Endothelial cell (in vitro differentiated cells): ENCODE measurements at places on chromosomes 7 and 10. TPM values are rescaled to one million over a fixed set of nuclear protein-coding genes. Genes with fewer than 3 reads are reported as not detected.

- no peak overlapping the region for H3K4me3 ChIP-seq
- peaks cover 53% of the 10 kb centered on the region for H3K36me3 ChIP-seq
- no peaks in the 10 kb centered on the region for H3K27me3 ChIP-seq
- no peak overlapping the region for H3K27ac ChIP-seq
- DNase-seq: no peak
Observed at GRCh38 chr7:23616593-23616992, 19.4 kb downstream of the CCDC126 start.

DNA sequence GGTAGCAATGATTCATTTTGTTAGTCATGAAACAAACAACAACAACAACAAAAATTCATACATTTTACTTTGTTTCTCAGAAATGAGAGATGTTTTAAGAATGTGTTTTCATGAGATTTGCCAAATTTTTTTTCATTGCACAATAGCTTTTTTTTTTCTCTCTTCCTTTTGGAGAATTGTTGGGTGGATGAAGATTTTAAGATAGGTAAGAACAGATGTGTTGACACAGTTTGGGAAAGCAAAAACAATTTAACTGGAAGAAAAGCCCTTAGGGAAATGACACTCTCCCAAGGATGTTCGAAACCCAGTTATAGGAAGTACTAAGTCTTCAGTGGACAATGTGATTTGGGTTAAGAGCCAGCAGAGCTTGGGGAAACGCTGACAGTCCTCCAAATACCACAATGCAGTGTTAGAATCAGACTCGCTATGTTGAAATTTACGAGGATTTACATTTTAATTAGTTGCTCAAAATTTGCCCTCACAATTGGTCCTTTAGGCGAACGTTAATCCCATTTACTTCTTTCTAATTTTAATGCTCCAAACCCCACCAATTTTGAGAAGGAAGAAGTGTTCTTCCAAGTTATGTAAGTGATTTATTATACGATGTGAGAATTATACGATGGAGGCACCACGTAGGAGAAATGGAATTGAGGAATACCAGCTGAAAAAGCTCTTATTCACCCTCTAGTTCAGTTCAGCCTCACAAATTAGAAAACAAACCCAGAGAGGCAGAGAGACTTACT lies 61.2 kb downstream of the HHEX start:
- peaks cover 14% of the 10 kb centered on the region for H3K27me3 ChIP-seq
- H3K36me3 ChIP-seq: no peaks in the 10 kb centered on the region
- H3K4me1 ChIP-seq: peaks cover 44% of the 10 kb centered on the region
- DNase-seq: no peak
- no peak overlapping the region for H3K4me3 ChIP-seq

- DNase-seq: no peak
- H3K36me3 ChIP-seq: peaks cover 12% of the 10 kb centered on the region
- peaks cover 2% of the 10 kb centered on the region for H3K27me3 ChIP-seq
- no peak overlapping the region for H3K27ac ChIP-seq
- H3K4me3 ChIP-seq: no peak overlapping the region
Observed at GRCh38 chr7:8200717-8201116, 61.2 kb downstream of the ICA1 start.

GRCh38 chr7:4682621-4683042 lies 537 bp downstream of the FOXK1 start:
- peak; percentile 9 for DNase-seq
- peaks cover 19% of the 10 kb centered on the region for H3K36me3 ChIP-seq

GRCh38 chr7:101241015-101241363 lies 3.4 kb upstream of the CLDN15 start:
- no peak overlapping the region for H3K4me3 ChIP-seq
- no peak for DNase-seq
- H3K4me1 ChIP-seq: peaks cover 19% of the 10 kb centered on the region
- H3K27ac ChIP-seq: peak overlapping the region; percentile 49

DNA sequence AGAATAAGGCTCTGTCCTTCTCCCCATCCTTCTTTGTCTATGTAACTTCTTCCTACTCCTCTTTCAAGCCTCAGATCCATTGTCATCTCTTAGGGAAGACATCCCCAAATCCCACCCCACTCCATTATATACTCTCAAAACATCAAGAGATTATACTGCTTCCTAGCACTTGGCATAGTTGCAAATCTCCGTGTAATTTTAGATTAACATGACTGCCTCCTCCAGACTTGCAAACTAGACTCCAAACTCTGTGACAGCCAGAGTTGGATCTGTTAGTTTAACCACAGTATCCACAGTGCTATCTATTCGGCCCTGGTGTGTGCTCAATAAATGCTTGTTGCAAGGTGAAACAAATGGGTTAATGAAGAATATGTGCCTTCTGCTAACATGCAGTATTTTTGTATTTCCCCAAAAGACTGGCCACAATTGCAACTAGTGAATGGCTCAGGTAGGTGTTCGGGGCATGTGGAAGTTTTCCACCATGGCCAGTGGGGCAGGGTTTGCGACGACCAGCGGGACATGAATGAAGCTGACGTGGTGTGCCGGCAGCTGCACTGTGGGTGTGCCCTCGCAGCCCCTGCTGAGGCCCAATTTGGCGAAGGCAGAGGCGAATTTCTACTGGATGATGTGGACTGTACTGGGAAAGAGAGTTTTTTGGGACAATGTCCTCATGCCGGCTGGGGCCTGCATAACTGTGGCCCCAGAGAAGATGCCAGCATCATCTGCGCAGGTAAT lies 34.5 kb upstream of the C10orf120 start:
- H3K4me1 ChIP-seq: peaks cover 11% of the 10 kb centered on the region
- H3K27ac ChIP-seq: no peak overlapping the region
- no peaks in the 10 kb centered on the region for H3K27me3 ChIP-seq
- H3K36me3 ChIP-seq: no peaks in the 10 kb centered on the region
- DNase-seq: no peak
- H3K4me3 ChIP-seq: no peak overlapping the region

GRCh38 chr7:22350466-22351328 lies 6.3 kb downstream of the RAPGEF5 start:
- no peak overlapping the region for H3K4me3 ChIP-seq
- no peak overlapping the region for H3K27ac ChIP-seq
- peaks cover 5% of the 10 kb centered on the region for H3K27me3 ChIP-seq
- H3K36me3 ChIP-seq: peaks cover 23% of the 10 kb centered on the region

- H3K27me3 ChIP-seq: no peaks in the 10 kb centered on the region
- DNase-seq: no peak
- H3K27ac ChIP-seq: no peak overlapping the region
Observed at GRCh38 chr10:22853906-22854447, 73.9 kb upstream of the ARMC3 start.

DNA sequence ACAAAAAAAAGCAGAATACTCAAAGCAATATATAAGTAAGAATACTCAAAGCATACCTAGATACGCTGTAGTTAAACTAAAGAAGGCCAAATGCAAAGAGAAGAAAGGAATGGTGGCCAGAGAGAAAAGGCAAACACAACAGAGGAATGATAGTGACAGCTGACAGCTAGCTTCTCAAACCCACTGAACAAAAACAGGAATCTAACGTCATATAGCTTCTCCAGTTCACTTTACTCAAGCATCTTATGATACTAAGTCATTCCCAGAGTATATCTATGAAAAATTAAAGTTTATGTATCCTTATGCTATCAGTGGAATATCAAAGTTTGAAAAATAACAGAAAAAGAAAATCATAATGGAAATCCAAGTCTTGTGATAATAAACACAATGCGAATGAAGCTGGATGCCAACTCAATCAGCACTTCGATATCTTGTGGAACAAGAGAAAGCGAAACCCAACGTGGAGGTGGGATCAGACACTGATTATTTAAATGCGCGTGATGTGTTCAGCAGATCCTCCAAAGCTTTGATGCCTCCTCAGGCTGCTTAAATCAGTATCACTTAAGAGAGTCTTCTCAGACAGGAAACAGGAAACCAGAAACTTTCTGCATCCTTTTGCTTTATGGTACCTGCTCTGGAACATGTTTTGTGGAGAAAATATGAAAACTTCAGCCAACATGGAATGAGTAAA lies 102.8 kb downstream of the PIP4K2A start:
- H3K36me3 ChIP-seq: peaks cover 60% of the 10 kb centered on the region
- DNase-seq: no peak
- H3K27me3 ChIP-seq: peaks cover 8% of the 10 kb centered on the region
- peaks cover 64% of the 10 kb centered on the region for H3K4me1 ChIP-seq

DNA sequence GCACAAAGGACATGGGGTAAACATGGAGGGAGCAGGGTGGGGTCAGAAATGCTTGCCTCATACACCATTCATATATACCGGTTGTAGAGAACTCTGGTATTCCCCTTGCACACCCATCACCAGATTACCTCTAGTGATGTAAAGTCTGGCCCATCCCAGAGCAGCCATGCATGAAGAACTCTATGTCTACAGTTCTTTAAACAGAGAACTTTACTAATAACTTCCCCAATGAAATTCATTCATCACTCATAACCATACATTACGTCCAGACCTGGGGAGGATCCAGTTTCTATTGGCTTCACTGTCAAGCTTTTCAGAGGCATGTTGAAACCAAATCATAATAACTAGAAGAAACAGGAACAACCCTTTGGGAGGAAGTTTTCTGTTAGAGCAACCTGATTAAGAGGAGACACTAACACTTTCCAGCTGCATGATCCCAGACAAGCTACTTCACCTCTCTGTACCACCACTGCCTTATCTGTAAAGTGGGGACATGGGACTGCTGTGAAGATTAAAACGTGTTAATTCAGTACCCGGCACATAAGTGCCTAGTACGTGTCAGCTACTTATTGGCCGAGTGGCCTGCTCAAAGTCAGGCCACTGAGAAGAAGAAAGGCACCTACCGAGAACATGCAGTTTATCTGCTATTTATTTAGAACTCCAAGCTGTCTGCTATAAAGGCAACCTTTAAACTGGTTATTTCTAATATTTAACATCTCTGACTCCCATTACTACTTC lies 59.7 kb downstream of the IGF2BP3 start:
- H3K4me3 ChIP-seq: peak overlapping the region; percentile 42
- peaks cover 64% of the 10 kb centered on the region for H3K36me3 ChIP-seq
- H3K27me3 ChIP-seq: peaks cover 4% of the 10 kb centered on the region
- H3K4me1 ChIP-seq: peaks cover 8% of the 10 kb centered on the region

The TSPAN14 gene
- total RNA-seq: 147 TPM

DNA sequence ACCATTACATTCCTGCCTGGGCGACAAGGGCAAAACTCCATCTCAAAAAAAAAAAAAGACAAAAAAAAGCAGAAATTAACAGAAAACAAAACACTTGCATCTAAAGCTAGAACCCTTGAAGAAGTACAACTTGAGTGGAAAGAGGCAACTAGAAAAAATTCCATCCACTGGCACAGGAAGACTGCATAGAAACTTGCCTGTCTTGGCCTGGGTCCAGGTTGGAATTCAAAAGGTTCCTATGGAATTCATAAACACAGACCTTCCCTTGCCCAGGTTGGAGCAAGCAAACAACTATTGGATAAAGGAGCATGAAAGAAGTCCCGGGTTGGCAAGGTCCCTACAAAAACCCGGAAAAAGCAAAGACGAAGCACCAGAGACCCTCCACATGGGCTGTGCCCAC lies 69.8 kb downstream of the CCDC71L start:
- H3K4me3 ChIP-seq: no peak overlapping the region
- H3K4me1 ChIP-seq: peaks cover 39% of the 10 kb centered on the region
- H3K36me3 ChIP-seq: no peaks in the 10 kb centered on the region
- no peak for DNase-seq

DNA sequence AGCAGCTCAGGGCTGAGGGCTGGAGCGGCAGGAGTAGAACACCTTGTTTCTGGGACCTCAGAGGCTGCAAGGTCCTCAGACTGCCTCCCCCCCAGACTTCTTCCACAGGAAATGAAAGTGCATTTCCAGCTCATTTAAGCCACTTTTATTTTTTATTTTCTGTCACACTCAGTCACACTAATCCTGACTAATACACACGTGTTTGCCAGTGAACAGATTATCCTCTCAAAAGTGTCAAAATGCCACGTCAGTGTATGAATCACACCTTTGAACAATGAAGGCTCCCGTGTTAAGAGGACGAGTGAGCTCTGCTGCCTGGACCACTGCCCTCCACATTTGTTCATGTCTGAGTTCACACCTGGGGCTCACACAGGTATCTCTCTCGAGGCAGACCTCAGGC lies 488.5 kb downstream of the DNAJB6 start:
- peaks cover 7% of the 10 kb centered on the region for H3K27me3 ChIP-seq
- no peak for DNase-seq
- H3K36me3 ChIP-seq: peaks cover 4% of the 10 kb centered on the region

- H3K36me3 ChIP-seq: no peaks in the 10 kb centered on the region
- no peak overlapping the region for H3K27ac ChIP-seq
- H3K4me1 ChIP-seq: peaks cover 11% of the 10 kb centered on the region
- no peak overlapping the region for H3K4me3 ChIP-seq
- no peak for DNase-seq
Observed at GRCh38 chr10:89163265-89163995, 43.7 kb downstream of the CH25H start.

DNA sequence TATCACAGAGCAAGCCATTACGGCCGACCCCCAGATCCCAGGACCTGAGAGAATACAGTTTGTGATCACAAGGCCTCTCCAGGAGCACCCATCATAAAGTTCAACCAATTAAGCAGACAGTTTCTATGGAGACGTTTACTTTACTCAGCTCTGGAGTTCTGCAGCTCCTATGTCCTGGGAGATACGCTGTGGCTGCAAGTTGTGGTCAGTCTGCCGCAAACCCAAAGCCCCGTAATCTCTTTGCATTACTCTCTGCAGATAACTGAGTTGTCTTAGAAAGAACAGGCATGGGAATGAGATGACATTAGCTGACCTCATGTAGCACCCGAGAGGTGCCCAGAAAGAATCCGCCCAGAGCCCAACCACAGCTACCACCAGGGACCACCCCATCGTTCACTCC lies 305.1 kb downstream of the FGFR2 start:
- no peaks in the 10 kb centered on the region for H3K27me3 ChIP-seq
- H3K4me3 ChIP-seq: no peak overlapping the region
- DNase-seq: no peak
- peaks cover 3% of the 10 kb centered on the region for H3K4me1 ChIP-seq
- H3K27ac ChIP-seq: no peak overlapping the region

The MMD2 gene
- total RNA-seq: not detected

The AGAP5 gene
- 8.0 TPM for total RNA-seq

The PNLIPRP2 gene
- not detected for total RNA-seq

DNA sequence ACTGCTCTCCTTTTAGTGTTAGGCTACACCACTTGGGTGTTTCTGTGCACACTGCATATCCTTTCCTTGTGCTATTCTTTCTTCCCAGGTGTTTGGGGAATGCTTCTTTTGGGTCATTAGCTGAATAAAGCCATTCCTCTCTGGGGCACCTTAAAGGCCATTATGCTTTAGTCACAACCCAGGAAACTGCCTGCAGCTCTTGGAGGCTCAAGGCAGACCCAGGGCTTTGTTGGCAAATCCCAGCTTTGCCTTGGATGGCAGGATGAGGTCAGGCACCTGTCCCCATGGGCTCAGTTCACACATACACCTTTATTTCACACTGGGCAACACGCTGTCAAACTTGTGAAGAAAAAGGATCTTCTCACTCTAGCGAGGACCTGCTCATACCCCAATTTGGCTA lies 460.6 kb downstream of the CCSER2 start:
- DNase-seq: no peak
- H3K4me1 ChIP-seq: no peaks in the 10 kb centered on the region
- H3K36me3 ChIP-seq: no peaks in the 10 kb centered on the region

The NUTM2D gene
- 16.1 TPM for total RNA-seq

The ARPC1A gene
- total RNA-seq: 196 TPM

- H3K4me1 ChIP-seq: peaks cover 16% of the 10 kb centered on the region
- peaks cover 2% of the 10 kb centered on the region for H3K27me3 ChIP-seq
- H3K27ac ChIP-seq: no peak overlapping the region
- DNase-seq: no peak
Observed at GRCh38 chr10:36412942-36413341, 712.5 kb upstream of the ANKRD30A start.

The ELFN1 gene
- total RNA-seq: 10.6 TPM
